NCI-H1417 treated with DMSO at 0.1 percent for 48 hours (cell line): ENCODE measurements at places on chromosomes 1 and 21.

DNA sequence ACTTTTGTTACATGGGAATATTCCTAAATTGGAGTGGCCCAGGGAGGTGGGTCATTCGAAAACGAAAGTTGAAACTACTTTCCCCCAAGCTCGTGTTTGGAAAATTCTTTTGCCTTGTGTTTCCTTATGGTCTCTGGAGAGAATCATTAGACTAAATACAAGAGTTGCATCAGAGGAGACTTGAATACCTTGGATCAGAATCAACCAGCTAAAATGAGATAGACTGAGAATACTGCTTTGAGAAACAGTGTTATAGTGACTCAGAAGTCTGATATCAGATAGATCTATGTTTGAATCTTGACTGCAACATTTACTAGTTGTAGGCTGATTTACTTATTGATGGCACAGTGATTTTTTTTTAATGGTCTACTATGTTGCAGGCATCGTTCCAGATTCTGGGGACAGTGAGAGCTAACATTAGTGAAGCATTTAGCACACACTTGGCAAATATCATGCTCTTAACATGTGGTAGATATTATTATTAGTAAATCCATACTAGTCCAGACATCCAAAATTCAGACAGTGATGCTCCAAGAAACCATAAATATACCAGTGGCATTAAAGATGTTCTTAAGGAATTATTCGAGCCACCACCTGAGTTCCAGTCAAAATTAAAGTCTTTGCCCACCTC is 12.9 kb upstream of the ACTN2 start:
- DNase-seq = no peak

DNA sequence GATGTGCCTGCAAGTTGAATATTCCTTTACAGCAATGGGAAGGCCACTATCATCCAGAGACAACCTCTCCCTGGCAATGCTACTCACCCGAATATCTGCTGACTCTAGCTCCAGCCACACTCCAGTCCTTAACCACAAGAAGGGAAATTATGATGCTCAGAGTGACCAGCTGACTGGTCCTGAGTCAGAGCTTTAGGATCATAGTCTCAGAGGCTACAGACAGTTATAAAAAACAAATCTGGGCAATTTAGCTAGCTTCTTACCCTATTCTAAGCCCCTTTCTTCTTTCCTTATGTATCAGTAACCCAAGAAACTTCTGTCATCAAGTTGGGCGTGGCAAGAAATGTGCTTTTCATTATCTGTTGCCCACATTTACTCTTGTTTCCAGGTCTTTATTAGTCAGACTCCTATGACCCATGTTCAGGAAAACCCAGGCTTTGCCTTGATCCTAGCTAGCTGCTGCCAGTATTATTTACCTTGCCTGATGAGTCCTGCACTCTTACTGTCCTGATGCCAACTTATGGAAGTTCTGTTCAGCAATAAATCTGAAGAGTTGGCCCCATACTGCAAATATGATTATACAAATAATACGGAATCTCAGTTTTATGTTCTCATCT is 207.0 kb downstream of the TTLL7 start:
- DNase-seq = no peak

DNA sequence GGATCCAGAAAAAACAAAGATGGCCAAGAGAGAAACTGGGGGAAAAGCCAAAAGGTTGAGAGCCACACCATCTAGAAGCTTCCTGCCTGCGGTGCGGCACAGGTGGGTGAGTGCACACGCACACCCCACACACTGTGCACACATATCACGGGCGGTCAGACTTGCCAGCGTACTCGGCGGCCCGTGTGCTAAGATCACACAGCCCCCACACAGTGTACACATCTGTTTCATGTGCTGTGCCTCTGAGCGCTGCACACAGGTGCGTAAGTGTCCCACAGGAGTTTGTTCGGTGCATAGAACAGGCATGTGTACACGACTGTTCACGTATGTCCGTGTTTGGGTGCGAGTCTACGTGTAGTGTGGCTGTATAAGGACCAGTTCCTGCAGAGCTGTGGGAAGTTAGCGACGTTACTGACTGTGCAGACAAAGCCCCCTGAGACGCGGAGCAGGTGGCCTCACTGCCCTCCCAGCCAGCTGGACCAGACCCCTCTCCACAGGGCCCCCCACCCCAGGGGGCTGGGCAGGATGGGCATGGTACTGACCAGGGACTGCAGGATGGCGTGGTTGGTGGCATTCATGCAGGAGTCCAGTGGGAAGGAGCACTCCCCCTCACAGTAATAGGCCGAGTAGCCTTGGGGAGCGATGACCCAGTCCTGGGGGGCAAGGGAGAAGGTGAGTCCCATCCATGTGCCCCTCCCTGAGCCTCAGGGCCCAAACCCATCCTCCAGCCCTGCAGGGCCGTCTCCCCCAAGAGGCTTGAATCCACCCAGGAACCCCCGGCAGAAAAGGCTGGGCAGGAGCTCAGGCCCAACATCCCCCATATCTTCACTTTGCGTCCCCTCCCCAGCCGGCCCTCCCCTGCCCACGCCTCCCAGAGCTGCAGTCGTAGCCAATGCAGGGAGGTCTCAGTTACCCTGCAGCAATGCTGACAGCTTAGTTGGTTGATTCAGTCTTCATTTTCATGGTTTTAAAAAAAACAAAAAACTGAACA is 8.3 kb downstream of the OXCT2 start:
- no peak for DNase-seq

- no peak for DNase-seq
These were observed 67.4 kb downstream of the SLC16A1 start for GRCh38 chr1:112888630-112889029.

- DNase-seq = no peak
These were observed 293.6 kb downstream of the PTPRC start for GRCh38 chr1:198932351-198932991.

DNA sequence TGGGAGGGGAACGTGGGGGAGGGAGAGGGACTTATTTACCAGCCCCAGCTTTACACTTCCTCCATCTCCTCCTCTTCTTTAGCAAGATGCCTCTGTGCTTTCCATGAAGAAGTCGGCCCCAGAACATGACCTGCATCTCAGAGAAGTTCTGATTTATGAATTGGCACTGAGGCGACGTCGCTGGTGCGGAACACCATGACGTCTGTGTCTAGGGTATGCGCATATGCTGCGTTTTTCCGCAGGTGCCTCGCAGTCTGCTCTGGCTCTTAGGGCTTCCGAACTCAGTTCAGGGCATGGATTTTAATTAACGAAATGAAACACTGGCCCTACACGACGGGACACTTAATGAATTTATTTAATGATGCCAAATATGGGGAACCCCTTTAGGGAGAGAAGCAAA is 510.3 kb downstream of the SMYD3 start:
- DNase-seq = no peak

GRCh38 chr21:34557261-34557660 is 45.3 kb upstream of the KCNE1 start:
- no peak for DNase-seq
